Left lung (tissue), 14 donors: ENCODE measurements at places on chromosomes 5 and 9. TPM values are rescaled to one million over a fixed set of nuclear protein-coding genes. Genes with fewer than 3 reads are reported as not detected.
A peak's percentile ranks its signal among the peaks of the same experiment; 100 is the strongest.

CAVIN4 gene
- 1.0 TPM for total RNA-seq

DNA sequence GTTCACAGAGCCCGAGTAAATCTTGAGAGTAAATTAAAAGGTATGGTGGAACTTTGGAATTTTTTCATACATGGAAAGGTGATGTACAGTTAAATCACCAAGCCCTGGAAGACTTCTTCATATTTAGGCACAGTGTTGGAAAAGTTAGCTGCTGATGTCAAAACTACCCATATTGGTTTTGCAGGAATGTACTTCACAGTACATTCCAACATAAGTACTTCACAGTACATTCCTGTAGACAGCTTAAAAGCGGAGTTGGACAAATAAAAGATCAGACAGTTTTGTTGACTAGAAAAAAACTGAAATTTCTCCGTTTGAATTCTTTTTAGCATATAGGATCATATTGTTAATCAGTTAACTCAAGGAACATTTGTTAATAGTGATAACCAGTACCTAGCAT lies 1.8 kb downstream of the RANBP17 start:
- no peak for DNase-seq

GRCh38 chr9:93207326-93207814 lies 23.4 kb downstream of the WNK2 start:
- DNase-seq, result peak; percentile 82

GRCh38 chr9:20941174-20941690 lies 90.2 kb downstream of the HACD4 start:
- no peak for DNase-seq

RMRP gene
- 27,227 TPM for total RNA-seq

- DNase-seq, result no peak
Observed at GRCh38 chr5:74549384-74549783, 91.1 kb downstream of the ENC1 start.

DNA sequence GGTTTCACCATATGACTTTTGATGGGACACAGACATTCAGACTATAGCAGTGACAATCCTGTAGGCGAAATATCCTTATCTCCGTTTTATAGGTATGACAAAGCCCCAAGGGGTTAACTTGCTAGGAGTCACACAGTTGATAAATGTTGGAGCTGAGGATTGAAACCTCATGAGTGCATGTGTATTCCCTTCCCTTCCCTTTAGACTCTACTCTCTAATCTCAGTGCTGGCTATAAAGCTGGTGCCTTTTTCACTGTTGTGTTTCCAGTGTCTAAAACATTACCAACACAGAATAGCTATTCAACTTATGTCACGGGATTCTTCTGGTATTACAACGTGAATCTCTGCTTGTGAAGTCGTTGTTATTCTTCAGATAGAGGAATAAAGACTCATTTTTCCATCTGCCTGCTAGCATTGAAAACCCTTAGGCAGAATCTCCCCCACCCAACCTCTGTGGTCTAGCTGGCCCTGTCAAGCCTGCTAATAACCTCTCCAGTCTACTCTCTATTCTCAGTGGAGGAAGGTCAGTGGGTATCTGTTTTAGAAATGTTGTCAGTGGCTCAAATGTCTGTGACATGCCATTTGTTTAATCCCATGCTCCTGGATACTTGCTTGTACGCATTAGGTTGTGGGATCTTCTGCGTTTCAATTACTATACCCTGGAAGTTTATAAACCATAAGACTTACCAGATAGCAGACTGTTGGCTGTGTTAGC lies 121.2 kb downstream of the TLE4 start:
- no peak for DNase-seq

GRCh38 chr5:170393235-170393634 lies 4.1 kb upstream of the KCNMB1 start:
- DNase-seq, result no peak

GRCh38 chr9:68651280-68651893 lies 53.7 kb upstream of the PIP5K1B start:
- DNase-seq, result no peak

SPINK6 gene
- total RNA-seq, result 0.42 TPM

- no peak for DNase-seq
Observed at GRCh38 chr9:134204041-134204440, 39.7 kb upstream of the RNU6ATAC start.

DNA sequence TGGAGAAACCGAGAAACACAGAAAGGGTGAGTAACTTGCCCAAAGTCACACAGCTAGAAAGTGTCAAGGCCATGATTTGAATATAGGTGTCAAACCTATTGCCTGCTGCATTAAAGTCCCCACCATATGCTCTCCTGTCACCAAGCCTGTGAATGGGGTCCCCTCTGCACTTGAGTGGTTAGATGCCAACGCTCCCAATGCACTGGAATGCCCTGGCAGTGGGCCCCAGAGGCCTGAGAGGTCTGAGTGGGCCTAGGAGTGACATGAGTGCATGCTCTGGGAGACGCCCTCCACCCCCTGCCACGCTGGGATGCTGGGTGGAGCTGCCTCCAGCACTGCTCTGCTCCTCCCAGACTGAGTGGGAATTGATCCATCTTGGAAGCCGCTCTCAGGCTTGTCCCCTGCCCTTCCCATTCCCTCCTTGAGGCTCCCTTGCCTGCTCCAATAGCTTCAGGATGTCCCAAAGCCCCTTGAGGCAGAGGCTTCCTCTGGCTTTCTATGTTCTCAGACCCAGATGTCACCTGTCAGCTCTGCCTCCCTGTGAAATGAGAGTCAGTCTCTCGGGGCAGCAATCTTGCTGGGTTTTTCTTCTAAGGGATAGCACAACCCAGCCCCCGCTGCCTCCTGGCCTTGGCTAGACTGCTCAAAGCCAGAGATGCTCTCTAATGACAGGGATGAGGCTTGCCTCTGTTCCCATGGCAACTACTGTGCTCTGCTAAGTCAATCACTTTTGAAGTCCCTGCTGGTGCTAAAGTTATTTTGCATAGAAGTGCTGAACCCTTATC lies 6.6 kb upstream of the ARSI start:
- no peak for DNase-seq

- peak; percentile 63 for DNase-seq
Observed at GRCh38 chr5:55226027-55226933, 835 bp downstream of the MCIDAS start.

- DNase-seq, result no peak
Observed at GRCh38 chr5:158344376-158344775, 485.4 kb upstream of the CLINT1 start.

DNA sequence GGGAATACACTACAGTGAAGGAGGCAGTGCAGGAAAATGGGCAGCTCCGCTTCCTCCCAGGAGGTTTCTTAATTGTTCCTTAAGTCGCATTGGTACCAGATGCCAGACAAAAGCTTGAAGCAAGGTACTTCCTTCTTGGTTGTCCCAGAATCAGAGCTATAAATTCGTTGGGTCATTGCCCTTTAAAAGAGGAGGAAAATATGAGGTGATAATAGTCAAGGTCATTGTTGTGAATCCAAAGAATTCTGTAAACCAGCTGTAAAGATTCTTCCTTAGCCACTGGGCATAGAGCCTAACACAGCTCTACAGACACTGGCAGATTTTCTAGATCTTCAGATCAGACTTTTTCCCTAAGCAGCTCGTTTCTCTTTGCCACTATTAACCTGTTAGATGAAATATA lies 444.1 kb upstream of the TLE4 start:
- no peak for DNase-seq

- no peak for DNase-seq
Observed at GRCh38 chr5:88659529-88660263, 223.3 kb downstream of the MEF2C start.

GRCh38 chr9:1303932-1304331 lies 253.8 kb downstream of the DMRT2 start:
- no peak for DNase-seq
